ENCODE measurements at places on chromosomes 2 and 18.

GRCh38 chr2:158733430-158733755 lies 61.7 kb upstream of the DAPL1 start:
- no peak for DNase-seq

GRCh38 chr2:1915196-1915595 lies 170.9 kb upstream of the PXDN start:
- no peak for DNase-seq

DNA sequence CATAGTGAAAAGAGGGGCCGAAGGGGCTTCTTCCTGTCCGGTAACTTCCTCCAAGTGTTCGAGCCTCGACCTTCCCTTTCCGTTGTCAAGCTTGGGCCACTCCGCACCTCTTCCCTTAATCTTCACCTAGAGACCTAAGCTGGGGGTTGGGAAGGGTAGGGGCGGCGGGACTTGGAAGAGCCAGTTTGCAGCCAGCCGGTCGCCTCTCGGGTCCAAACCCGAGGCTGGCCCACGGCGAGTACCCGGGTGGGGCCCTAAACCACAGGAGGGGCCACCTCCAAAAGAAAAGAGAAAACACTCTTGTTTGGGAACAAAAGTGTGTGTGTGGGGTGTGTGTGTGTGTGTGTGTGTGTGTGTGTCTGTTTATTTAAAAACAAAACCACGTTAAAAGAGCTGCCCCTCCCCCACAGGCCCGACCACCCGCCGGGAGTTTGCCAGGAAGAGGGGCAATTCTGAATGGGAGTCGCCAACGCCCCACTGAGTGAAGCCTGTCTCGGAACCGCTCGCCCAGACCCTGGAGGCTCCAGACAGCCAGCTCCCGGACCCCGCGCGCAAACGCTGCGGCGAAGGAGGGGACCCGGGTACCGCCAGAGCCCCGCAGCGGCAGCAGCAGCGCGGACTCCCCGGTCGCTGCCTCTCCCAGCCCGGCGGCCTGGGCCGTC lies 488 bp upstream of the RHOB start:
- no peak for DNase-seq

DNA sequence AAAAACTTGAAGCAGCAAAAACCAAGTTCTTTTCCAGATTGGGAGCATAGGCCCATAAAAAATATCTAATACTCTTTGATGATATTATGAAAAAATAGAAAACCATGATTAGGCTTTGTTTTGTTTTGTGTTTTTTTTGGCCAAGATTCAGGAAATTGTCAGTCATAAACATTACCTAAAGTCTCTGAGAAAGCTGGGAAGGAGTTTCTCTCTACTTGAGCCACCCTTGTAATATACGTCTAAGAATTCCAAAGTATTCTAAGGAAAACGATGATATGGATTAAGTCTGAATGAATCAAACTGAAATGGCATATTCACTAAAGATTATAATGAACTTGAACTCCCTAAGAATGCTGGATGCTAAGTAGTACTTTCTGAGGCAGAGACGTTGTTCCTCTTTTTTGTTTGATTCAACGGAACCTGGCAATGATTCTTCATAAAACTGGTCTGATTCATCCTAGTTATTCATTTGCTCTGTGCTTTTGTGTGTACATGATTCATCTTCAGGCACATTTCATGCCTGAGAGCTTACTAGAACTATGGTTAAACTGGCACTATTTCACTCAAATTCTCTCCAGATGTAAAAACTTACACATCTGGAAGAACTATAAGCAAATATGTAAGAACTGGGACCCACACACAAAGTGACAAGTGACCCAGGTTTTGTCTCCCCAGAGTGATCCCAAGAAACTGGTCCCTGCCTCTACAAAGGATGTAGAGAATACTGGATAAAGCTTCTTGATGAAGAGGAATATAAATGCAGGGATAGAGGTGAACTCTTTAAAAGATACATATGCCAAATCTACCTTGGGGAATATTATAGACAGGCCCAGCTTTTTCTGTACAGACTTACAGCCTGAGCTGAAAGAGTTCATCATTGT lies 159.7 kb downstream of the DOCK10 start:
- DNase-seq: no peak

GRCh38 chr2:36568516-36569246 lies 29.3 kb downstream of the FEZ2 start:
- no peak for DNase-seq

GRCh38 chr2:202115479-202115971 lies 42.5 kb downstream of the KIAA2012 start:
- no peak for DNase-seq
